ENCODE measurements at places on chromosomes 6 and 20.

GRCh38 chr6:113486199-113486598 lies 370.9 kb upstream of the MARCKS start:
- DNase-seq = no peak

GRCh38 chr6:19896693-19897010 lies 59.5 kb downstream of the ID4 start:
- DNase-seq = no peak

- DNase-seq = peak; percentile 68
Observed at GRCh38 chr6:7468382-7469081, 72.9 kb upstream of the DSP start.

GRCh38 chr6:85418059-85418458 lies 31.8 kb upstream of the NT5E start:
- peak; percentile 89 for DNase-seq

GRCh38 chr6:85285114-85285513 lies 164.8 kb upstream of the NT5E start:
- DNase-seq = no peak

DNA sequence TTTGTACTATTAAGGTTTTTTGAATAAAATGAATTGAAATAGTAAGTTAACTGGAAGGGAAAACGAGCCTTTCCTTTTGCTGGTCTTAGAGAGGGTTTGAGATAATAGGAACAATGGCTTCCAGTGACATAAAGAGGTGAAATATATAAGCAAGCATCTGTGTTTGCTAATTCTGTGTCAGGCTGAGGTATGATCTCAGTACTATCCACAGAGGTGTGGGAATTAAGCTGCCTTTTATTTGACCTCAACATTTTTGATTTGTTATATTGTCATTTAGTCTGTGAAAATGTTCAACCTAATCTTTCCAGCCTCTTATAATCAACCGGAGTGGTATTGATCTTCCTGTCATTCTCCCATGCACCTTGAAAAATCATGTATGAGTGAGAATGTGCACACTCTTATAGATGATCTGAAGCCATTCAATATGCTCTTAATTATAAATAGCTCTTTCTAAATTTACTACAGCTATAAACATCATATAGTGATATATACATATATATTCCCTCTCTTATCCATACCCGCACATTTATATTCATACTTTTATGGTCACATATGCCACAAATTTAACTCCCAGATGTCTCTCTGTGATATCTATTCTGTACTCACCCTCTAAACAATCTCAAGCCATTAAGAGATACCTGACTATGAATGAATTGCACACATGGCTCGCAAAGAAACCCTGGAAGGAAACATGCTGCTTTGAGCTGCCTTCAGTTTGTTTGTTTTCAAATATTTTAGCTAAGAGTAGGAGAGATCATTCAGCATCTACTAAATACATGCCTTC lies 754.7 kb upstream of the NRSN1 start:
- DNase-seq = no peak

GRCh38 chr20:42484335-42484734 lies 705.4 kb downstream of the PTPRT start:
- DNase-seq = peak; percentile 1

DNA sequence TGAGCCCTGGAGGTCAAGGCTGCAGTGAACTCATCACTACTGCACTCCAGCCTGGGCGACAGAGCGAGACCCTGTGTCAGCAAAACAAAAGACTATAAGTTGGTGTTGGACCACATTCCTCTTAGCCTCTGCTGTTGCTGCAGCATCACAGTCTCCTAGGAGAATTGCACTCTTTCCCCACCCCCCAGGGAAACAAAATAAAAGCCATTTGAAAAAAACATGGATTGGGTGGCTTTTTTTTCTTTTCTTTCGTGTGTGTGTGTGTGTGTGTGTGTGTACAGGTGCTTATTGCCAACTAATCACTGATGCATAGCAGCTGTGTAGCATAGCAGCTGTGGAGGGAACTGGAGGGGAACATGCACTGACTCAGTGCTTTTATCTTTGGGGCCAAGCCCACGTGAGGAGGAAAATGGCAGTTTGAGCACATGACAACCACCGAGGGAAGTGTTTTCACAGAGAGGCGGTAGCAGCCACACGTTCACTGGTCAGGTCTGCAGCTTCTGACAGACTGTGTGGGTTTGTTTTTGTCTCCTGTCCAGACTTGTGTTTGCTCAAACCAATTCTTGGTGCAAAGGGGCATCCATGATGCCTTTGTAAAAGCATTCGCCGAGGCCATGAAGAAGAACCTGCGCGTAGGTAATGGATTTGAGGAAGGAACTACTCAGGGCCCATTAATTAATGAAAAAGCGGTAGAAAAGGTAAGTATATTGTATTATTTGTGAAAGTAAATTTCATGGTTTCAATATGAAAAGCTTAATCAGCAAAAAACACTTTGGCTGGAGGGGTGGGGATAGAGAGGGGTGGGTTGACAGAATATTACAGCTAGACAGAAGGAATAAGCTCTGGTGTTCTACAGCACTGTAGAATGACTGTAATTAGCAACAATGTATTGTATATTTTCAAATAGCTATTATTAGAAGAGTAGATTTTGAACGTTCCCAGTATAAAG lies 27.7 kb downstream of the ALDH5A1 start:
- DNase-seq = no peak

GRCh38 chr6:139748353-139749146 lies 374.1 kb upstream of the CITED2 start:
- DNase-seq = peak; percentile 71

- DNase-seq = no peak
Observed at GRCh38 chr20:47669927-47670890, 115.1 kb downstream of the SULF2 start.

DNA sequence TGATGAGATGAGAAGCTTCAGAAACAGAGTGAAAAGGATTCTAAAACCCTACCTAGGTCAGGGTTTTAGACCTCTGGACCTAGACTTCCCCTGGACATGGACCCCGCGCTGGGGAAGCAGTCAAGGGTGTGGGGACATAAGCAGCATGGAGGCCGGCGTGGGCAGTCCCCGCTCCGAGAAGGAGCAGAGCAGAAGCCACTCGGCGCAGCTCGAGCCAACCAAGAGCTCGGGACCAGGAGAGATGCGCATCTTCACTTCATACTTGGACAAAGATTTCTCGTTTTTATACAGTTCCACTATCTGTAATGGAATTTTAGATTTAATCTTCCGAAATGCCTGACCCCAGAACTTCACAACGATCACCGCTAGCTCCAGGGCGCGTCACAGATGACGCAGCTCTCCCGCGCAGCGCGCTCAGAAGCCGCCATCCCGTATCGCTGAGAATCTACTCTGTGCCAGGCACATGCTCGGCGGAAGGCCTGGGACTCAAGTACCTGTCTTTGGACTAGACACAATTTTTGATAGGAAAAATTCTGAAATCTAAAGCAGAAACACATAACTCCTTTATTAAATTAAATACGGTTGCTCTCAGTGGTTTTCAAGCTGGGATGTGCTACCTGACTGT lies 60.3 kb downstream of the WDR27 start:
- no peak for DNase-seq

DNA sequence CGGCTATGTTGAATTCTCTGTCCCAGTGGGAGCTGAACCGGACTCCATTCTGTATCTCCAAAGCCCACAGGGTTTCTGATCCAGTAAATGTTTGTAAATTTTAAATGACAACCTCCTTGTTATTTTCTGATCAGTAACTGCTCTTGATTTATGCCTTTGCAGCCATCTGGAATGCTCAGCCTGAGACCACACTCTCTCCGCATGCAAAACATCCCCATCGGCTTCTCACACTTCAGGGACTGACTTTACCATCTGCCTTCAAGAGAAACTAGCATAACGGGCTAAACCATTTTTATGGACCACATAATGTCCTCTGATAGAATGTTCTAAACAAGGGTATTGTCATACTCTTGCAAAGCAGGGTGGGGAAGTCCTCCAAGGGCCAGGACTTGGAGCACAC lies 94.5 kb upstream of the FOXQ1 start:
- no peak for DNase-seq

DNA sequence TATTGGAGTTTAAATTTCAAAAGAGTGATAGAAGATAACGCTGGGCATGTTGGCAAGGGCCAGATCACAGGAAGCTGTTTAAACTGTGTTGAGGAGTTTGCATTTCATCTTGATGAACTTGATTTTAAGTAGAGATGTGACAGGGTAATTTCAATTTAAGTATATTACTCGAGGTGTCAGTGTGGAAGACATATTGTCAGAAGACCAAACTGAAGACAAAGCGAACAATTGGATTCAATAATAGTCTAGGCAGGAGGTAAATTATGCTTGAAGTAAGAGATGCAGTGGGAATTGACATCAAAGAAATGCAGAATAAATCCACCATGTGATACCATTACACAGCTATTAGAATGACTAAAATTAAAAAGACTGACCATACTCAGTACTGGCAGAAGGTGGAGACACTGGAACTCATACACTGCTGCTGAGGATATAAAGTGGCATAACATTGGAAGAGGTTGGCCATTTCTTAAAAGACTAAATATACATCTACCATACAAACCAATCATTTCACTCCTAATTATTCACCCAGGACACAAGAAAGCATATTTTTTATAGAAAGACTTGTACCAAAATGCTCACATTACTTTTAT lies 240.8 kb downstream of the ARHGAP18 start:
- DNase-seq = no peak

- DNase-seq = no peak
Observed at GRCh38 chr6:134797400-134798113, 152.3 kb downstream of the ALDH8A1 start.

- DNase-seq = peak; percentile 84
Observed at GRCh38 chr6:39426073-39426456, 103.6 kb upstream of the KCNK16 start.

DNA sequence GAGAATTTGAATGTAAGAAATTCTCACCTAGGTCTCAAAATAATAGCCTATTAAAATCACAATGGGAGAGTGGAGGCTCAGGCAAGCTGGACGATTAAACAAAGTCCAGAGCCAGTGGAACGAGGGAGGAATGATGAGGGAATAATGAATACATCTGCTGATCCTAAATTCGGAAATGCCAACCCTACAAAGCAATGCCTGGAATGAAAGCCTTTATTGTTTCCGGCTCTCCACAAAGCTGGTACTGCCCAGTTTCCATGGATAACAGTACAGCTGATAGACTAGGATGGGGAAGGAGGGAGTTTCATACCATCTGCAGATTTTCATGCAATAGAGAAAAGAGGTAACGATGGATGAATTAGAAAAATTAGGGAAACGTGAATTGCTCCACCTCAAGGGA lies 356.1 kb downstream of the CBLN4 start:
- no peak for DNase-seq

DNA sequence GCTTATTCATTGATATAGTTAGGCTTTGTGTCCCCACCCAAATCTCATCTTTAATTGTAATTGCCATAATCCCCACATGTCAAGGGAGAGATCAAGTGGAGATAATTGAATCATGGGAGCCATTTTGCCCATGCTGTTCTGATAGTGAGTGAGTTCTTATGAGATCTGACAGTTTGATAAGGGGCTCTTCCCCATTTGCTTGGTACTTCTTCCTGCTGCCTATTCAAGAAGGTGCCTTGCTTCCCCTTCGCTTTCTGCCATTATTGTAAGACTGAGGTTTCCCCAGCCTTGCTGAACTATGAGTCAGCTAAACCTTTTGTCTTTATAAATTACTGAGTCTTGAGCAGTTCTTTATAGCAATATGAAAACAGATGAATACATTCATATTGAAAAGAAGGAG lies 45.6 kb downstream of the CENPW start:
- DNase-seq = no peak

GRCh38 chr20:44632103-44632752 lies 19.3 kb downstream of the ADA start:
- no peak for DNase-seq

- peak; percentile 60 for DNase-seq
Observed at GRCh38 chr6:80210618-80211017, 104.1 kb downstream of the BCKDHB start.

GRCh38 chr20:63977739-63978276 lies 1.6 kb downstream of the SAMD10 start:
- peak; percentile 54 for DNase-seq

All from fibroblast of upper back skin (primary cell).